ENCODE measurements at places on chromosomes 6 and 20.
A peak's percentile ranks its signal among the peaks of the same experiment; 100 is the strongest.

GRCh38 chr6:148231572-148231971 lies 111.1 kb upstream of the SASH1 start:
- no peak for DNase-seq

GRCh38 chr6:151300267-151300991 lies 60.7 kb downstream of the AKAP12 start:
- no peak for DNase-seq

DNA sequence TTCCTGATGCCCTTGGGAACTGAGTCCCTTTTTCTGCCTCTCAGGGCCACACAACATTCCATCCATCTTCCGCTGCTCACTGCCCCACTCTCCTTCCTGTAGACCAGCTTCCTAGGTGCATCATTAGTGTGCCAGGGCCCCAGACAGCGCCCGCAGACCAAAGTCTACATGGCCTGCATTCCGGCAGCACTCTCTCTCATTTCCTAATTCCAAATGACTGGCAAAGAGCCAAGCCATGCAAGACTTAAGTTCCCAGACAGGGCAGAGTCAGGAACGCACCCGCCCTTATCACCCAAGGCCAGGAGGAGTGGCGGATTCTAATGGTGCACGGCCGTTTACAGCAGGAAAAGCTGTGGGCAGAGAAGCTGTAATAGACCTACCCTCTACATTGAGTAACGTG lies 159.8 kb upstream of the ARID1B start:
- peak; percentile 7 for DNase-seq

- DNase-seq, result no peak
Measured at GRCh38 chr6:143401636-143402370, 48.7 kb downstream of the ADAT2 start.

DNA sequence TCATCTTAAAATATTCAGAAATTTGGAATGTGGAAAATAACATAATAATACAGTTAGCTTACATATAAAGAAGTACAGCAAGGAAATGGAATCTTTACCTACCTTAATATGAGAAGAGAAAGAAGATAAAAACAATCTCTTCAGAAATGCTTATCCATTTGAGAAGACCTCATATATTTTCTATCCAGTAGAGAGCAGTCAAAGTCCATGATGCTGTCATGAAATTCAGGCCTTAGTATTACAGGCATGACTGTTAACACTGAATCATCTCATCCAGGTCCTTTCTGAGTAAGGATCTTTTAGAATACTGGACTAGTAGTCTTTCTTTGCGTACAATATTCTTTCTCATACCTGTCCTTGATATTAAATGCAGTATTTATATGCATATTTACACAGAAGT lies 713.4 kb downstream of the CD109 start:
- no peak for DNase-seq

DNA sequence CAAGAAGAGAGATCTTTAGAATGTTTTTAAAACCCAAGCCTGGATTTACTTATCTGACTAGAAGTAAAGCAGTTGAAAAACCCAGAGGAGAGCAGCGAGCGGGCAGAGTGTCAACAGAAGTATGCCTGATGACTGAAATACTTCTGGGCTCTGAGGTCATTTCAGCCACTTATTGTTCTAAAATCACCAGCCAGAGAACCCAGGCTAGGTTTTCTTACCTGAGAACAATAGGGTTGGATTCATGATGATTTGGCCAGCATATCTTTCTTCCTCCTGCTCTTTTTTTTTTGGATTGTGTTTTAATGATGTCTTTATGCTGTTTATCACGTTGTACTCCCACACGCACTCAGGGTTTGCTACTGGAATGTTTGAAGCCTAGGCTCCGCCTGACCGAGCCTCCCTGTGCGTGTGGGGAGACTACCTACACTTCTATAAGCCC lies 63.0 kb upstream of the KIF25 start:
- DNase-seq, result no peak
